ENCODE measurements at places on chromosomes 6 and 20. TPM values are rescaled to one million over a fixed set of nuclear protein-coding genes. Genes with fewer than 3 reads are reported as not detected.

The CCN5 gene
- total RNA-seq = not detected

The TTBK1 gene
- not detected for total RNA-seq

The ISM1 gene
- 1.0 TPM for total RNA-seq

The RRBP1 gene
- total RNA-seq = 76.2 TPM

The RRAGD gene
- total RNA-seq = 65.8 TPM

The USP49 gene
- total RNA-seq = 1.6 TPM
